ENCODE measurements at places on chromosomes 1 and 21.
A peak's percentile ranks its signal among the peaks of the same experiment; 100 is the strongest.

DNA sequence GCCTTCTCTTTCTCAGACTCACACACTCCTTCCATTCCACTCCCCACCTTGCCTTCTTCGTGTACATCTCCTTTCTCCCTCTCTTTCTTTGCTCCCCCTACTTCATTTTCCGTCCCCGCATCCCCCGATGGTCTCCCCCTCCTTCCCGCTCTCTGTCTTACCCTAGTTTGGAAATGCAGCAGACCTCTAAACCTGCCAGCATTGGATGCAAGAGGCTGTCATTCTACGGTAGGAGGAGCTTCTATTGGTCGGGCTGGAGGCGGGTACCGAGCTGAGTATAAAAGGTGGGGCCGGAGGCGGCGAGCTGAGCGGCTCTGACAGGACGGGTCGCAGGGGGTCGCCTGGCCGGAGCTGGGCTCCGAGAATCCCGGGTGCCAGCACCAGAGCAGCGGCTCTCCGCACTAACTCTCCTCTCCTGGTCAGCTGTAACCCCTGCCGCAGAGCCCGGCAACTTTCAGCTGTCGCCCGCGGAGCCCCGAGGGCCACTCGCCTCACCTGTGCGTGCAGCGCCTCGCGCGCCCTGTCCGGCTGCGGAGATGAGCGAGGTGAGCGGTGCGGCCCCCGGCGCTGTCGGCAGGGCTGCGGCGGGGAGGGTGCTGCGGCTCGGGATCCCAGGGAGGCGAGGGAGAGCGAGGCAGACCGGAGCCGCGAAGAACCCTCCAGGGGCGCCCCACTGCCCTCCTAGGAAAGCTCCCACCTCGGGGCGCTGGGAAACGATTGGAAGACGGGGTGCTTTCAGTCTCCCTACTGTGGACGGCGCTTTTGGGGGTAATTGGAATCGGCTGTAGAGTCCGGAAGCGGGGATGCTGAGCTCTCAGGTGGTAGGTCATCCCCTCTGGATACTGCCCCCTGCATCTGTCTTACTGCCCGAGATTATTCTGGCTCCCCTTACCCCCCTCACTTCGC lies at the start of gene PCP4L1:
Gene PCP4L1, plus strand, starts transcription at position 307 of the 906 bp plus-strand sequence. Its CDS starts 230 bp downstream, at position 537.
- DNase-seq = peak; percentile 66

GRCh38 chr1:161020509-161021164 lies at the start of gene F11R:
Gene F11R, minus strand, starts transcription at chr1:161021152. Its CDS starts 79 bp downstream, at chr1:161021073.
- peak; percentile 16 for DNase-seq

GRCh38 chr1:24309762-24310485 lies 9.2 kb upstream of the GRHL3 start:
- DNase-seq = no peak

- no peak for DNase-seq
These were observed 87.6 kb downstream of the DRAM2 start for GRCh38 chr1:111052246-111052645.

DNA sequence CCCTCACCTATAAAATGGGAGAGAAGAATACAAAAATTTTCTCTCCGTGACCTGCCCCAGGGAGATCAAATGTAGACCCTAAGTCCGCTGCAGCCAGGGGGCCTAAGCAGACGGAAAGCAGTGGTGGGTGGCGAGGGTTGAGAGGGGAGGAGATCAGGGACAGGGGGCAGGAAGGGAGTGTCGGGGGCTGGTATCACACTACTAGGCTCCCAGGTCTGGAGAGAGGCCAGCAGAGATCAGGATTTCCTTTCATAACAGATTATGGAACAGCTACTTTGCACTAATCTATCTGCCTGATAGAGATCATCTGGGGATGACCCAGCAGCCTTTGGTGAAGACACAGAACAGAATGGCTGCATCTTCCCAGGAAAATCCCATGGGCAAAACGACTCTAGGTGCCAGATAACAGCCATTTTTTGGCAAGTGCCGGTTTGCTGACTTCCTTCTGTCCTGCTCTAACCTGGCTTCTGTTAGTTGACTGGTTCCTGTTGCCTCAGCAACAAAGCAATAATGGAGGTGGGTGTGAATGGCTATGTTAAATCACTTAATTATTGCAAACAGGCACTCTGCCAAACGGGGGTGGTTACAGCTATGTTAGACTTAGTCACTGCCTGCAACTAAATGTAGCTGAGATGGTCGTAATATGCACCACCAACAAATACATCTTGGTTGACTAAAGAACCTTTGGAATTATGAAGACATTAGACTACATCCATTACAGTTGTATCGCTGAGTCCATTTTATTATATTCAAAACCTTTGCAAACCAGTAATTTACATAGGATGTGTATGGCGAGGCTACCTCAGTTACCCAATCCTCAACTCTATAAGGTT lies 30.0 kb upstream of the EPS8L3 start:
- peak; percentile 52 for DNase-seq

DNA sequence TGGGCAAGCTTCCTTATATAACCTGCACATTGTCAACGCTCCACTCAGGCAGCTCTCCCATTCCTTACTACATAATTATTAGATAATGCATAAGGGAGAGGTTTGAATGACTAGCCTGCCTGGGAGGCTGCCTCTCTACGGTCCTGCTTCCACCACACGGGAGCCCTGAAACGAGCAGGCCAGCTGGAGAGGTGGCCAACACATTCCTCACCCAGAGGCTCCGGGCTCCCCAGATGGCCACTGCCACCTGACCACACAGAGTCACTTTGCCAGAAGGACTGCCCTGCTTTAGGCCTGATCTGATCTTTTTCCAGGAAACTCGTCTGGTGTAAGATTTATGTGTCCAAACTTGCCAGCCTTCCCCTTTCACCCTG lies 27.9 kb downstream of the HIVEP3 start:
- peak; percentile 14 for DNase-seq

- no peak for DNase-seq
These were observed 346.0 kb downstream of the LMX1A start for GRCh38 chr1:165010418-165011070.

GRCh38 chr1:66402194-66402593 lies 131.8 kb upstream of the SGIP1 start:
- DNase-seq = peak; percentile 18

DNA sequence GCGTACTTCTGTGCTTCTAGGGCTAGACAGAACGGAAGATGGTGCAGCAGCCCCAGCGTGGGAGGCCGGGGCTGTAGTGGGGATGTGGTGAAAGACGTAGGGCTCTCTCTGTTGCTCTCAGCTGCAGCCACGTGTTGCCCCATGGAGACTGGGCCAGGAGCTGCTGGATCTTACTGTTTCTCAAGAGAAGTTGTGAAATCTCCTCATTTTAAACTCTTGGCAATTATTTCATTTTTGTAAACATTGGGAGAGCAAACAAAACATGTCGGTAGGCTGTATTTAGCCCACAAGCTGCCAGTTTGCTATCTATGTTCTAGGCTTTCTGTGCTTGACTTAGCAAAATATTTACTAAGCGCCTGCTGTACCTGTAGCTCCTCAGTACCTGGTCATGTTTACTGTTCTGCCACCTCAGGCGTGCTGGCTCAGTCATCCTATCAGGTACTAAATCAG lies 15.9 kb upstream of the ELOA start:
- DNase-seq = no peak

DNA sequence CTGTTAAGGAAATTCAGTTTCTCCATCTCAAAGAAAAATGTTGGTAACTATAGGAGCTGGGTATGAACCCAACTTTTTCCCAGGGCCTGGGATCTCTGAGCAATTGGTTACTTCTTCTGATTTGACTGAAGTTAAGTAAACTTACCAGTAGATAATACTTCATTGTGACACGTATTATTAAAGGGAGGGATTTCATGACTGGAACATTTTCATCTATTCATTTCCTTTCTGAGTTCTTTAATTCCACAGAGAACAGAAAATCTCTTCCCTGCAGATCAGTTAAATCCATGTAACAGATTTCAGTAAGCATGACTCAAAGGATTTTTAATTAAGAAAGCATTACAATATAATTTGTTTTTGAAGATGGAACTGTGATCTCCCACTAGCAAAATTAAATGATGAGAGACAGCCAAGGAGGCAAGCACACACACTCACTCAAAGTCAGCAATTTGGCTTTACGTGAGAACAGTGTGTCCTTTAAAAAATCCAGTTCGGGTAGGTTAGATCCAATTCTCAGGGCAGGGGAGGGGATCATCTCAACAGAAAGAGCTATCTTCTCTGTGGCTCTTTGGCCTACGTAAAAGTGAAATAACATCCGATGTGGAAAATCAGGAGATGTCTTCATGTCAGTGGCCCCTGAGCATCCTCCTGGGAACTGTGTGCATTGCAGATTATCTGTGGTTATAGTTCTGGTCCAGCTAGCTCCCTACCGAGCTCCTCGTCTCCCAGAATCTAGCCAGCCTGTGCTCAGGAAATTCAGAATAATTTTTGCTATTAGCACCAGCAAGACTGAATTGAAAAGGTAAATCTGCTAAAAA lies 10.8 kb upstream of the MYOC start:
- no peak for DNase-seq

DNA sequence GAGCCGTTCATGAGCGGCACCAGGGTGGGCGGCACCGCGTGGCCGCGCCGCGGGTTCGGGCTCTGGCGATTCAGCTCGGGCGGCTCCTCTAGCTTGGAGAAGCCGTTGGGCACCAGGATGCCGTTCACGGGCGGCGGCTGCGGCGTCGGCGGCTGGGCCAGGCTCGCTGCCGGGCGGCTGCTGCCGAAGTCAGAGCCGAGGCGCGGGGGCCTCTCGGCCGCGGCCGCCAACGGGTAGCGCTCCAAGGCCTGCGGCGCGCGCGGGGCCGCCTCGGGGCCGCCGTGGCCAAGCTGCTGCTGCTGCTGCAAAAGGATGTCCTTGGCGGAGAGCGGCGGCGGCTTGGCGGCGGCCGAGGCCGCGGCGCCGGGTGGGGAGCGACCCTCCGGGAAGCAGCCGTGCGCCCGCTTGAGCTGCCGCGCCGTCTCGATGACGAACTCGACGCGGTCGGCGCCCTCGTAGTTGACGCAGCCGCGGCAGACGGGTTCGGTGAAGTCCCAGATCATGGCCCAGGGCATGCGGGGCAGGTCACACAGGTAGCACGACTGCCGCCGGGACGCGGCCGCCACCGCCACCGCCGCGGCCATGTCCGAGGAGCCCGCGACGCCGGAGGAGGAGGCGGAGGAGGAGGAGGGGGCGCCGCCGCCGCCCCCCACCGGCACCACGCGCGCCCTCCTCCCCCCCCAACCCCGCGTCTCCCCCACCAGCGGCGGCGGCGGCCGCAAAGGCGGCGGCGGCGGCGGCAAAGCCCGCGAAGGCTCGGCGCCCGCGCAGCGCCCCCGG lies 877 bp downstream of the IRF2BP2 start:
- peak; percentile 61 for DNase-seq

- no peak for DNase-seq
These were observed 444 bp upstream of the MAP3K6 start for GRCh38 chr1:27367160-27367650.

DNA sequence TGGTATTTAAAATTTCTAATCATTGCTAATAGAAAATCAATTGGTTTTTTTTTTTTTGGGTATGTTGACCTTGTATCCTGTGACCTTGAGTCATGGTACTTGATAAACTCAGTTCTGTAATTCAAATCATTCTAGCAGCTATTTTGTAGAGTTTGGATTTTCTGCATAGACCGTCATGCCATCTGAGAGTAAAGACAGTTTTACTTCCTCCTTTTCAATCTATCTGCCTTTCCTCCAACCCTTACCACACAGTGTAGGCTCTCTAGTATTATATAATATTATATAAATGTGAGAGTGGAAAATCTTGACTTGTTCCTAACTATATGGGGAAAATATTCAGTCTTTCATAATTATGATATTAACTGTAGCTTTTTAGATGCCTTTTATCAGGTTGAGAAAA lies 7.0 kb downstream of the TDRD5 start:
- no peak for DNase-seq

- no peak for DNase-seq
These were observed 56.5 kb downstream of the AHDC1 start for GRCh38 chr1:27547220-27548116.

- peak; percentile 68 for DNase-seq
These were observed 112.1 kb downstream of the HLCS start for GRCh38 chr21:36854391-36854790.

GRCh38 chr1:154155251-154155650 lies 378 bp upstream of the NUP210L start:
- no peak for DNase-seq

DNA sequence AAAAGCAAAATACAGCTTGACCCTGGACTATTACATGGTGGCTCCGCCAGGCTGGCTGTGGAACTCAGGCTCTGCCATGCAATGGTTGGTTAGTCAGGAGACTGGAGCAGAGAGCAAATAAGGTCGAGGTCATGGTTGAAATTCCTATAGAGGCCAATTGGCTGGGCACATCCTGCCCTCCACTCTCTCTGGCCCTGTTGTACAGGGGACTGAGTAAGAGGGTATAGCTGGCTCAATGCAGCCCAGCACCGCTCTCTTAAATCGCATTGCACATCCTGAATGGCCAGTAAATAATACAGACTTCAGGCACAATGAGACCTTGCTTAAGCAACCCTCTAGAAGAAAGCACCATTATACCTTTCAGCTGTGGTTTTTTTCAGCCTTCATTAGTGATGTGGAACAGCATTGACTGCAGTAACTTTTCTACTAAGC lies 59.3 kb upstream of the PPP2R5A start:
- no peak for DNase-seq

- DNase-seq = no peak
These were observed 35.9 kb downstream of the PIK3R3 start for GRCh38 chr1:46096269-46097148.

DNA sequence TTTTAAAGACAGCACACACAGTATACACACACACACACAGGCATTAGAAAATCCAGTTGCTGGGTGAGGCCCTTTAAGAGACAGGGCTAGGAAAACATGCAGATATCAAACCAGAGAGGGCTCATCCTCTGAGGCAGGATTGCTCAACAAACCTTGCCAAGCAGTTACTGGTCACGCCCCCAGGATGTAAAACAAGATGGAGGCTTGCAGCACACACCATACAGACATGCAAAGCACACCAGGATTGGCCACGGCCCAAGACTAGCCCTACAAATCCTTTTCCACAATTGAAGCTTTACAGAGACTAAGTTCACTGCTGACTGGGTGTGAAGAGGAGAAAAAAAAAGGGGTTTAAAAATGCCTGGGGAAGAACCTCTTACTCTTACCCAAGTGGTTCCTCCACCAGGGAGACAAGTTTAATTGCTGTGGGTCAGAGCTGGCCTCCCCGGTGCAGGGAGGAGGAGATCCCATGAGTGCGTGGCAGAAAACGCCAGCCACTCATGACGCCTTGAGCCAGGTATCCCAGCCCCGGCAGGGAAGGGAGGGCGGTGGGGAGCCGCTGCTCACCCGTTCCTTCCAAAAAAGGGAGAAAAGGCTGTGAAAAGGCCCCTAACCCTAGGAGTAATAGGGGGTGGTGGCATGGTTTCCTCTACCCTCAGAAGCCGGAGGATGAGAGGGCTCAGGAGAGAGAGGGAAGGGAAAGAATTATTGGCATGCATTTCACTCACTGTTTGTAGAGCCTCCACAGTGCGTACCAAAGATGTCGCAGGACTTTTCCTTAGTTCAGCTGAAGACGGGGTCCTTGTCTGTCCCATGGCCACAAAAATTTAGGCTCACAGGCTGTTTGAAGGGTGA lies 594.6 kb upstream of the ZP4 start:
- DNase-seq = peak; percentile 20

GRCh38 chr1:24688621-24689195 lies 45.6 kb downstream of the SRRM1 start:
- peak; percentile 71 for DNase-seq

GRCh38 chr1:145782272-145783099 lies 41.4 kb downstream of the RNF115 start:
- DNase-seq = no peak

Measured in BE2C (cell line).